ENCODE measurements at places on chromosomes 1 and 21.

GRCh38 chr1:239718997-239719628 lies 332.7 kb downstream of the CHRM3 start:
- no peak for DNase-seq

- peak; percentile 47 for DNase-seq
Measured at GRCh38 chr1:1005774-1006304, 5.9 kb upstream of the HES4 start.

DNA sequence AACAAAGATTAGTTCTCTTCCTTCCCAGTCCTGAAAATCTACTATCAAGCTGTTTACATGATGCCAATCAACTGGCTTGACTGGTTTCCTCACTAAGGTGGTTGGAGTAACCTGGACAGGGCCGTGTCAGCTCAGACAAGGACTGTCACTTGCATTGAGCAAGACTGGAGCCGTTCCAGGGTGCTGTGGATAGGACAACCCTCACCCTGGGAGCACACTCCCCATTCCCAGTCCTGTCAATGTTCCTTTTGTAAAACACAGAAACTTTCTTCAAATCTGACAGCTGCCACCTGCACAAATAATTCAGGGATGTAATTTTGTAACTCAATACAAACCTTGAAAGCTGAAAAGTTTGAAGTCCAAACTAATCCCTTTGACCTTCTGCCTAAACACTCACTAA lies 31.4 kb downstream of the PLPP3 start:
- DNase-seq: peak; percentile 66

- no peak for DNase-seq
Measured at GRCh38 chr21:38954588-38955004, 148.9 kb downstream of the ETS2 start.

GRCh38 chr21:41405321-41405720 lies 20.7 kb upstream of the MX1 start:
- DNase-seq: peak; percentile 15

- DNase-seq: peak; percentile 87
Measured at GRCh38 chr1:208201229-208201628, 43.0 kb downstream of the PLXNA2 start.

GRCh38 chr1:155507945-155508344 lies 54.7 kb downstream of the ASH1L start:
- DNase-seq: no peak

DNA sequence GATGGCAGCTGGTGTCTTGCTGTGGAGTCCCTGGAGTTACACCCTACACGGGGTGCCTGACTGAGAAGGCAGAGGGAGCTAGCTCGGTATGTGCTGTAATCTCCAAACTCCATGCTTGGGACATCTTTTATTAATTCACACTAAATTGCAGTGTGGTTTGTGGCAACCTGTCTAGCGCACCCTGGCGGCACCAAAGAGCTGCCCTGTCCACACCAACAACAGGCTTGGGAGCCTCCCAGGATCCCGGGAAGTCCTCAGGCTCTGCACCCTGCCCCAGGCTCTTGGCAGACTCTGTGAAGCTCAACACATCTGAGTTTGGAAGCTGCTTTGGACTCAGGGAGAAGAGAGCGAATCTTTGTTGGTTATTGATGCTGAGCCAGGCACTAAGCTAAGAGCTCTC lies 138.9 kb downstream of the IGSF21 start:
- no peak for DNase-seq

GRCh38 chr1:247268390-247269045 lies 12.6 kb downstream of the VN1R5 start:
- no peak for DNase-seq

DNA sequence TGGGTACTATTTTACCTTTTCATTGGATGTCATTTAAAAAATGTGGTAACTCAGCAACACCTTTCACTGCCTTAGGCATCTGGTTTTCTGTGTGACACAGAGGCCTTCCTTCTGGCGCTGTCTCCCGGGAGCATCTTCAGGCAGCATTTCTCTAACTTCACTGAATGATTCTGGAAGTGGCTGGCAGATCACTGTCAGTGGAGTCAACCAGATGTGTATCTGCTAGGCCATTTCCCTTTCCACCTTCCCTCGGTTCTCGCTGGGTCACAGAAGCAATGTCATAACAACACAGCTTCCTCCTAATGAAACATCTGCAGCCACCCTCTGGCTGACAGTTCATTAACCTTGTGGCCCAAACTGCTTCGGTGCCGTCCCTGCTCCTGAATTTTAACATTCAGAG lies 137.8 kb downstream of the KIF26B start:
- DNase-seq: no peak

DNA sequence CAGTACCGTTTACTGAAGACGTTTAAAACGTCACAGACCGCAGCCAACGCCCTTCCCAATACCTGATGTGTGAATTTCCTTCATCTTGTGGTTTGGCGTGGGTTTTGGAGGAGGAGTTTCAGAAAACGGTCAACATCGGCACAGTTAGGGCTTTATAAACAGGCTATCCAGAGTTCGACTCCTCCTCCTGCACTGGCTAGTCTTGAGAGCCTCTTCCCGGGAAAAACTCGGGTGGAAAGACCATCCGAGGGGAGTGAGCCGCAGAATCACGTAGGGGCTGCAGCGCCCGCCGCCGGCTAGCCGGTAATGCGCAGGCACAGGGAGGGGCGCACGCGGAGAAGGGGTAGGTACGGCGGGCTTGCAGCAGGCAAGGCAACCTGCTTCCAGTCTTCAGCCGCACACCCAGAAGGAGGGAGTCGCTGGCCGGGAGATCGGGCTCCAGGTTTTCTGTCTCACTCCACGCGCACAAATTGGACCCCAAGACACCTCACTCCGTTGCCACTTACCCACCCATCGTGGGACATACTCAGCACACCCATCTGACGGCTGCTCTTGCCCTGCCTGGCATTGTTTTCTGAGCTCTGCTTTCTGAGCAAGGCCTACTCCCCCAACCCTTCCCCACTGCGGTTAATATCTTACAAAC lies 25.4 kb downstream of the SLC19A2 start:
- no peak for DNase-seq

DNA sequence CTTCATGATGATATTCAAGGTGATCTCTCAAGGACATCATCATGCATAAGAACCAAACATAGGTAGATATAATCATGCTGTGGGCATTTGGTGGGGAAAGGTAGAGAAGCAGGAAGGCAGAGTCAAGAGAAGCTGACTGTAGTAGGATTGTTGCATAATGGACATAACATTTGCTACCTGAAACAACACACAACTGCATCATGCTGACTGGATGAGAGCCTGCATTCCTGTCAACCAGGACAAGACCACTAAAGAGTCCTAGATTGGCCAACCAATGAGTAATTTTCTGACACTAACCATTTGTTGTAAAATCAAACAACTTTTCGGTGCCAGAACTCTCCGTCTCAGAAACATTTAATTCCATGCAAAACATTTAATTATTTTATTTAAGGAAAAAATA lies 377.2 kb downstream of the PLPP3 start:
- DNase-seq: no peak

GRCh38 chr1:14113841-14114567 lies 414.0 kb downstream of the PRDM2 start:
- DNase-seq: peak; percentile 74

- DNase-seq: no peak
Measured at GRCh38 chr21:40099809-40100208, 232.6 kb downstream of the PCP4 start.

DNA sequence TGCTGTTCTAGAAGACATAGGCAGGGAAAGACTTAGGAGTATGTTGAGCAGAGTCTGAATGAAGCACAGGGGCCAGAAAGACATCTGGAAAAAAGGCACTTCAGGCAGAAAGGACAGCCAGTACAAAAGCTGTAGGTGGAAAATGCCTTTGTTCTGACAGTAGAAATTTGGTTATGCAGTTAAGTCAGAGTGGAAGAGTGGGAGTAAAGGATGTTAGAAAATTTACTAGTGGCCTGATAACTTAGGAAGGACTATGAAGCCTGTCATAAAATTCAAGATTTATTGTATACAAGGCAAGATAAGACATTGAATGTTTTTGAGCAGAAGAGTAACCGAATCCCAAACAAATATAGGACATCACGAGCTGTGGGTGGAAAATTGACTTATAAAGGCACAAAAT lies 987.9 kb downstream of the PLA2G4A start:
- no peak for DNase-seq

- DNase-seq: no peak
Measured at GRCh38 chr1:39001516-39002421, 10.7 kb downstream of the AKIRIN1 start.

- no peak for DNase-seq
Measured at GRCh38 chr1:77447669-77448068, 165.8 kb downstream of the AK5 start.

- DNase-seq: no peak
Measured at GRCh38 chr1:240312872-240313271, 221.2 kb downstream of the FMN2 start.

DNA sequence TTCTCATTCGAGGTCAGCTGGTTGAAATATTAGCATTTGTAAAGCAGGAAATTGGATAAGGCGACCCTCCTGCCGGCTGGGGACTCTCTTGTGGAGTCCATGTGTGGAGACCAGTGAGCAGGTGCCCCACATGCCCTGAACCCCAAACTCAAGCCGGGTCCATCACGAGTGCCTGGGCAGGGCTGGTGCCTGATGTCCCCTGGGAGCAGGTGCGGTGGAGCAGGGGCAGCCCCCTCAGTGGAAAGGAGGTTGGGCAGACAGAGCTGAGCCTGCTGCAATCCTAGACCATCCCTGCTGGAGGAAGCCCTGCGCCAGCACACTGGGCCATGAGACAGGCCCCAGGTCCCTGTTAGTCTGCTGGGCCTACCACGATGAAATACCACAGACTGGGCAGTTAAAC lies 395.6 kb downstream of the NPHP4 start:
- DNase-seq: no peak

DNA sequence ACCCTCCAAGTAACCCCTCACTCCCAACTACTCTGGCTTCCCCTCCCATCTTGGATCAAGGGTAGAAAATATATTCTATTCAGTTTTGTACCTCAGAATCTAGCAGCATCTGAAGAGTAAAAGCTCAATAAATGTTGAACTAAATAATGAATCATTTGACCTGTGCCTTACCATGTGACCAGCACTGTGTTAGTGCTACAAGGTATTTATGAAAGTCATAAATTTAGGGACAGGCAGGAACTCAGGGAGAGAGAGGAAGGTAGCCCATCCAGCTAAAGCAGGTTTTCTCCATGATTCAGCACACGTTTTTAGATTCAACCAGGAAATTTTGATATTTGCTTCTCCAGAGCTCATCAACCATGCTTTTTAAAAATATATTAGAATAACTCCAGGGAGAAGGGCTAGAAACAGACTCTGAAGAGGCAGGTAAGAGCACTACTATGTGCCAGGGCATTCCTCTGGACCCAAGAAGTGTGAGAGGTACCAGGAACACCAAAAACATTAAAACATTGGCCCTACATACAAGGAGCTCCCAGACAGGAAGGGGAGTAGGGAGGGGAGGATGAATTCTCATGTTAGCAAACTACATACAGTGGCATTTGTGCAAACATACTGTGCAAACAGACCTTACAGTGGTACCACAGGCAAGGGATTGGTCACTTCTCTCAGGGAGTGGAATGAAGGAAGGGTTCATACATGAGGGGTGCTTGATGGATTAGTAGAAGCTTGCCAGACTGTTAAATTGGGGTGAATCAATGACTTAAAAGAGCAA lies 64.3 kb downstream of the FYB2 start:
- DNase-seq: no peak

- no peak for DNase-seq
Measured at GRCh38 chr1:234582681-234583301, 27.2 kb downstream of the IRF2BP2 start.

- peak; percentile 15 for DNase-seq
Measured at GRCh38 chr1:117616967-117617366, 11.1 kb downstream of the TENT5C start.

GRCh38 chr21:32114419-32115035 lies 164.3 kb downstream of the MIS18A start:
- DNase-seq: no peak

DNA sequence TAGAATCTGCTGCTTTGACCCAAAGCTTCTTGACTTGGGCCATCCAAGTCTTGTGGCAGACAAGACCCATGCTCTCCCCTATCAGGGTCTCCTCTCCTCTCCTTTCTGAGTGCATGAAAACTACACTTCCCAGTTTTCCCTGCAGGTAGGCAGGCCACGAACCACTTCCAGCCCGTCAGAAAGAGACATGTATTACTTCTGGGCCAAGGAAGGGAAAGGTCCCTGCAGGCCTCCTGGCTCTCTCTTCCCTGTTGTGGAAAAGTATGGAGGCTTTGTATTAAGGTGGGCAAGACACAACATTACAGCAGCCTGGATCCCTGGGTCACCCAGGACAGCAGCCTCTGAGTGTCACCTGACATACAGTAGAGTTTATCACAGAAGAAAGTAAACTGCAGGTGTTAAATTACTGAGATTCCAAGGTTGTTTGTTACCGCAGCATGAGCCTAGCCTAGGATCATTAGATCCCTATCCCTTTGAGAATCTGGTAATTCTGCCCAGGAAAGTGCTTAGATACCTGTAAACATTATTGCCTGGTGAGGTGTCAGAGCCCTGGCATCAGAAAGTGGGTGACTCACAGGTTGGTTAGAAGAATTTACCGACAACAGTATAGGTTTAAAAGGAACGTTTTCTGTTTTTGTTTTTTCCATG lies 717.3 kb downstream of the MATN1 start:
- DNase-seq: no peak

DNA sequence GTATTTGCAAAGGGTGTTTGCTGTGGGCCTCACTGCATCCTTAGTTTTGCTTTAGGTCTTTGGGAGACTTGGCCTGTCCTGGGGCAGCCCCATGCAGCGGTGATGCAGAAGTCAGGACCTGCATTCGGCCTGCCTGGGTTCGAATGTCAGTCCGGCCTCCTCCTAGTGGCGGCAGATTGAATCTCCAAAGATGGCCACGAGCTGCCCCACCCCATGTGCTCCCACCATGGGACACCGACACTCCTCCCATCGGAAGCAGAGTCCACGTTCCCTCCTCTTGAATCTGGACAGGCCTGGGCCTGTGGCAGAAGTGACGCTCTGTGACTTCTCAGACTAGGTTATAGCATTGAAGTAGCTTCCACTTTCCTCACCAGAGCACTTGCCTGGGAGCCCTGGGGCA lies 16.3 kb upstream of the NPPB start:
- DNase-seq: no peak

GRCh38 chr1:245978915-245979314 lies 528.2 kb downstream of the SMYD3 start:
- DNase-seq: no peak
